ENCODE measurements at places on chromosomes 7 and 10.
A peak's percentile ranks its signal among the peaks of the same experiment; 100 is the strongest.

DNA sequence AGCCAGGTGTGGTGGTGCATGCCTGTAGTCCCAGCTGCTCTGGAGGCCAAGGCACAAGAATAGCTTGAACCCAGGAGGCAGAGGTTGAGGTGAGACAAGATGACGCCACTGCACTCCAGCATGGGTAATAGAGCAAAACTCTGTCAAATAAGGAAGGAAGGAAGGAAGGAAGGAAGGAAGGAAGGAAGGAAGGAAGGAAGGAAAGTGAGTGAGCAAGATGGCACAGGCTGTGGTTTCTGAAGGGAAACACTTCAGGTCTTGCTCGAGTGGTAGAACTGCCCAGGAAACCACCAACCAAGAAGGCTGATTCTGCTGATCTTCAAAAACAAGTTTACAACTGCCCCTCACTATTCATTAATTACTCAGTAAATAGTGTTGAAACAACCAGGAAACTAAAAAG, 45.2 kb downstream of the EZH2 start:
- H3K36me3 ChIP-seq: peaks cover 2% of the 10 kb centered on the region
- H3K4me3 ChIP-seq: no peak overlapping the region
- no peak overlapping the region for H3K27ac ChIP-seq
- no peaks in the 10 kb centered on the region for H3K27me3 ChIP-seq

- H3K27ac ChIP-seq: no peak overlapping the region
- no peak for DNase-seq
Observed at GRCh38 chr10:127182161-127182560, 14.2 kb downstream of the INSYN2A start.

DNA sequence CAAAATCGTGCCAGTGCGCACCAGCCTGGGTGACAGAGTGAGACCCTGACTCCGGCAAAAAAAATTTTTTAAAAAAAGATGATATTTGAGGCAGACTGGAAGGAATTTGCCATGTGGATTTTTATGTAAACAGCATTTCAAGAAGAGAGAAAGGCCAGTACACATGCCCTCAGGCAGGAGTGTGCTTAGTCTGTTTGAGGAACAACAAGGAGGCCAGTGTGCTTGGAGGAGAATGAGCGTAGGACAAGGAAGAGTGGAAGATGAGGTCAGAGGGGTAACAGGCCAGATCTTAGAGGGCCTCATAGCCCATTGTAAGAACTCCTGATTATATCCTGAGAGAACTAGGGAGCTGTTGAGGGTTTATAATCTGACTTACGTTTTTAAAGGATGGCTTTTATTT, 17.2 kb upstream of the STRIP2 start:
- no peak overlapping the region for H3K4me3 ChIP-seq
- no peak for DNase-seq
- H3K27ac ChIP-seq: no peak overlapping the region
- H3K27me3 ChIP-seq: no peaks in the 10 kb centered on the region
- 0 out of 2 replicates have a peak, but pooled peaks cover 2% of the 10 kb centered on the region for H3K36me3 ChIP-seq
- H3K4me1 ChIP-seq: no peaks in the 10 kb centered on the region

GRCh38 chr10:1394155-1394912, 338.1 kb downstream of the WDR37 start:
- H3K27me3 ChIP-seq: no peaks in the 10 kb centered on the region
- DNase-seq: no peak
- H3K27ac ChIP-seq: no peak overlapping the region
- H3K36me3 ChIP-seq: no peaks in the 10 kb centered on the region

DNA sequence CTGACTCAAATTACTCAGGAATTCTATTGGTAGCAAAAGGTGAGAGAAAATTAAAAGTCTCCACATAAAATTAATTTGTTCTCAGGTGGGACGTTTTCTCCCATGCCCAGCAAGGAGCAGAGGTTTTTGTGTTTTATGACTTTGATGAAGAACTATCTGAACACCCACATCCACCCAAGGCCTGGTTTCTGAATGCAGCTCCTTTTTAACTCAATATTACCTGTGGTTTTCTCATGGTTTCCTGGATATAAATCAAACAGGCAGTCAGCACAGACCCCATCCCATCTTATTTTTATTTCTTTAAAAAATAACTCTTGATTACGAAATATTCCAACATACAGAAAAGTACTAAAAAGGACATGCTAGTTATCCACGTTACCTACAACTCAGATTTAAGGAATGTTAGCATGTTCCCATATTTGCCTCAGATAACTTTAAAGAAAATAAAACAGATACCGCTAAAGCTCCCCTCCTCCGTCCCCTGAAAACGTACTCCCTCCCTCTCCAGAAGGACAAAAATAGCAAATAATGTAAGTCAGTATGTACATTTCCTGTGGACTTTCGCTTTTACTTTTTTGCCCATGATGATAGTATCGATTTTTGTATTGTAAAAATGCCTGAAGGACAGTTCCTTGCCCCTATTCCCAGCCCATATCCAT, 43.4 kb downstream of the GLI3 start:
- peaks cover 6% of the 10 kb centered on the region for H3K36me3 ChIP-seq
- peaks cover 14% of the 10 kb centered on the region for H3K4me1 ChIP-seq
- DNase-seq: peak; percentile 33
- no peaks in the 10 kb centered on the region for H3K27me3 ChIP-seq
- H3K4me3 ChIP-seq: peak overlapping the region; percentile 19

DNA sequence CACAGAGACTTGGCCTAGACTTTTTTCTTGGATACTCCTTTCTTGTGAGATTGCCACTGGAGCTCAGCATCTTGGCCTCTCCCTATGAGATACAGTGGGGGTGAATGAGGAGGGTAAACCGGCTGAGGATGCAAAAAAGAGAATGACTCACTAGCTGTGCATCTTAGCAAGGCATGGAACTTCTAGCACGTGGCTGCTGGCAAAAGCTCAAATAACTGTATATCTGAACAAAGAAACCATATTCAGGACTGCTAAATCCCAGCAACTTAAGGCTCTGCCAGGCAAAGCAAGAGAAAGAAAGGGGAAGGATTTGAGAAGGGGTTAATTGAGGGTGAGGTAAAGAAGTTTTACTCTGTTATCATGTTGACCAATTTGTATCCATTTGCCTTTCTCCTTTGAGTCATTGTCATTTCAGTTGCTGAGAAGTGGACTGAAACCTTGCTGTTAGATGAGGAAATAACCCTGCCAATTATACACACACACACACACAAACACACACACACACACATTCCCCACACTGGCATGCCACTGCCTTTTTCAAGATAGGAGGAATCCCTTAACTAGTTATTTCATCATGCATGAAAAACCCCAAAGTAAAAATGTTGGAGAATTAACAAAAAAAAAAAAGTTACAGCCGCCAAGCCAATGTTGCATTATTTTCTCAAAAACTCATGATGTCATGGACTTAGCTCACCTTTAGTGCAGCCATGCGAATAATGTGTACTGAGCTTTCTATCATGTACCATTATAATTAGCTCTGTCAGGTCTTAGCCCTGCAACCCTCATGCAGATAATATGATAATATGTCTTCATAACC, 997.3 kb downstream of the LRMDA start:
- peaks cover 21% of the 10 kb centered on the region for H3K4me1 ChIP-seq
- no peaks in the 10 kb centered on the region for H3K27me3 ChIP-seq
- peak overlapping the region; percentile 63 for H3K27ac ChIP-seq
- H3K4me3 ChIP-seq: no peak overlapping the region
- DNase-seq: peak; percentile 95
- no peaks in the 10 kb centered on the region for H3K36me3 ChIP-seq

- H3K27me3 ChIP-seq: no peaks in the 10 kb centered on the region
- DNase-seq: no peak
- no peaks in the 10 kb centered on the region for H3K4me1 ChIP-seq
- no peaks in the 10 kb centered on the region for H3K36me3 ChIP-seq
Observed at GRCh38 chr7:4129481-4130122, 552.5 kb upstream of the FOXK1 start.

DNA sequence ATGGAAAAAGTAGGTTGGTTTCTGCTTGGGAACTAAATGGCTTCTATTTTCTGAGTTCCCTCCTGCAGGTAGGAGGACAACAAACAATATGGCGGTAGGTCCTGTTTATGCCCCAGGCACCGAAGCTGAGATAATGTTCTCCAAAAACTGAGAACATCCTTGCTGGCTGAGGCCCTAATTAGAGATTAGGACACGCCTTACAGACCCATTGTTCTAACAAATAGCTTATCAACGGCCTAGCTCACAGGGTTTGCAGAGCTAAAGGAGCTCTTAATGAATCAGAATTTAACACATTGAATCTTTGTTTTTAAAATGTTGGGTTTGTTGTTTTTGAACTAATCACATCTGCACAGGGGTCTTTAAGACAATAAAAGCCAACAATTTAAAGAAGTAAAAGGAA, 37.0 kb downstream of the HTR5A start:
- H3K27me3 ChIP-seq: no peaks in the 10 kb centered on the region
- H3K4me3 ChIP-seq: no peak overlapping the region
- no peaks in the 10 kb centered on the region for H3K4me1 ChIP-seq
- no peak overlapping the region for H3K27ac ChIP-seq
- no peak for DNase-seq
- H3K36me3 ChIP-seq: no peaks in the 10 kb centered on the region

DNA sequence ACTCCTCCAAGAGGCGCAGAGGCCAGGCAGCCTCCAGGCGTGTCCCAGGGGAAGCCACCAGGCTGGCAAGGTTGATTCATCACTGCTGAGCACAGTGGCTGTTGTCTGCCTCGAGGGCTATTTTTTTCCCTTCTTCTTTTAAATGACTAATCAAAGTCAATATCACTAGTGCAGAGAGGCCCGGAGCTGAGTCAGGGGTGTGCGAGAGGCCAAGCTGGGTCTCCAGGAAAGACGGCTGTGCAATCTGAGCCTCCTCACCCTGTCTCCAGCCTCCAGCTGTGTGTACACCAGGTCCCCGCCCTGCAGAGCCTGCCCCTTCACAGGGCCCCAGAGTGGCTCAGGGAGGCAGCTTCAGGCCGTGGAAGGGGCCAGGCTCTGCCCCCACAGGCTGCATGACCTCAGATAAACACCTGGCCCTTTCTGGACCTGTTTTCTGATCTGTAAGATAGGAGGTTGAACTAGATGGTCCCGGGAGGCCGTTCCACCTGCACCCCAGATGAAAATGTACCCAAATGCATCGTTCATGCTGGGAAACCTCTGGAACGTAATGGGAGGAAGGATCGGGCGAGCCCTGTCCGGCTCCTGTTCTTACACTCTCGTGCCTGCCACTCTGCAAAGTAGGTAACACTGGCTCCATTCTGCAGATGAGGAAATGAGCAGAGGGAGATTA, 3.7 kb downstream of the STX1A start:
- no peaks in the 10 kb centered on the region for H3K27me3 ChIP-seq
- H3K27ac ChIP-seq: peak overlapping the region; percentile 20
- H3K4me1 ChIP-seq: peaks cover 28% of the 10 kb centered on the region
- DNase-seq: peak; percentile 98
- H3K4me3 ChIP-seq: no peak overlapping the region
- peaks cover 2% of the 10 kb centered on the region for H3K36me3 ChIP-seq

- no peak overlapping the region for H3K4me3 ChIP-seq
- H3K4me1 ChIP-seq: peaks cover 27% of the 10 kb centered on the region
- DNase-seq: no peak
- no peaks in the 10 kb centered on the region for H3K27me3 ChIP-seq
- H3K36me3 ChIP-seq: no peaks in the 10 kb centered on the region
Observed at GRCh38 chr10:74923556-74923955, 97.2 kb downstream of the KAT6B start.

DNA sequence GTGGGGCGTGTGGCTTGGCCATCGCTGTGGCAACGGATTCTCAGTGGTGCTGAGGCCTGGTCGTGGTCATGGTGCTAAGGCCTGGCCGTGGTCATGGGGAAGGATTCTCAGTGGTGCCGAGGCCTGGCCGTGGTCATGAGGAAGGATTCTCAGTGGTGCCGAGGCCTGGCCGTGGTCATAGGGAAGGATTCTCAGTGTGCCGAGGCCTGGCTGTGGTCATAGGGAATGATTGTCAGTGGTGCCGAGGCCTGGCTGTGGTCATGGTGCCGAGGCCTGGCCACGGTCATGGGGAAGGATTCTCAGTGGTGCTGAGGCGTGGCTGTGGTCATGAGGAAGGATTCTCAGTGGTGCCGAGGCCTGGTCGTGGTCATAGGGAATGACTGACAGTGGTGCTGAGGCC, 327.9 kb downstream of the ADARB2 start:
- no peaks in the 10 kb centered on the region for H3K36me3 ChIP-seq
- no peak overlapping the region for H3K4me3 ChIP-seq
- H3K4me1 ChIP-seq: no peaks in the 10 kb centered on the region
- no peaks in the 10 kb centered on the region for H3K27me3 ChIP-seq
- DNase-seq: no peak

DNA sequence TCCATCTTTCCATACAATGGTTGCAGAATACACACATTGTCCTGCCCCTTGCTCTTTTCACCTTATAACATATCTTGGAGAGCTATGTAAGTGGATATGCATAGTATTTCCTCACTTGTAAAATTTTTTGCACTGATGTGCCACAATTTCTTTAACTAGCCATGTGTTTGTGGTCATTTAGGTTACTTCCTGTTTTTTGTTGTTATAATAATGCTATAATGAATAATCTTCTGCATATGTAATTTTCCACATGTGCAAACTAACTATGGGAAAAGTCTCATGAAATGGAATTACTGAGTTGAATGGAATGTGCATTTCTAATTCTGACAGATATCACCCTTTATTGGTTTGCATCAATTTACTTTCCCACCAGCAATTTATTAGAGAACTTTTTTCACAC, 2.8 kb downstream of the TAS2R41 start:
- no peak for DNase-seq
- H3K27me3 ChIP-seq: no peaks in the 10 kb centered on the region
- H3K27ac ChIP-seq: no peak overlapping the region

DNA sequence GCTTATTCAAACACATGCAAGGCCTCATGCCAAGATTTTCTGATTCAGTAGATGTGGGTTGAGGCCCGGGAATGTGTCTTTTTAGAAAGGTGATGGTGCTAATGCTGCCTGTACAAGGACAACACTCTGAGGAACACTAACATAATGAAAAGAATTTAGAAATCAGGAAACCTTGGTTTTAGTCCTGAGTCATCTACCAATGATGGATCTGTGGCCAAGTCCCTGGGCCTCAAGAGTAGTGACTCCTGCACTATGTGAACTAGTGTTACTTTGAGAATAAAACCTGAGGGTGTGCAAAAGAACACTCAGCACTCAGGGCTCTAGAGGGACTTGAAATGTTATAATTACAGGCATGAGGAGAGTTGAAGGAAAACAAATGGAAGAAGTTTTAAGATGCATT, 741.7 kb upstream of the GALNT17 start:
- no peaks in the 10 kb centered on the region for H3K36me3 ChIP-seq
- H3K27ac ChIP-seq: no peak overlapping the region
- no peaks in the 10 kb centered on the region for H3K4me1 ChIP-seq

GRCh38 chr7:148261996-148262688, 328.4 kb upstream of the C7orf33 start:
- H3K36me3 ChIP-seq: no peaks in the 10 kb centered on the region
- H3K27ac ChIP-seq: no peak overlapping the region
- no peak overlapping the region for H3K4me3 ChIP-seq
- no peaks in the 10 kb centered on the region for H3K4me1 ChIP-seq

- DNase-seq: no peak
- H3K4me3 ChIP-seq: no peak overlapping the region
- no peak overlapping the region for H3K27ac ChIP-seq
- H3K36me3 ChIP-seq: no peaks in the 10 kb centered on the region
Observed at GRCh38 chr7:64755865-64756264, 38.4 kb upstream of the ZNF138 start.

- H3K36me3 ChIP-seq: no peaks in the 10 kb centered on the region
- no peaks in the 10 kb centered on the region for H3K4me1 ChIP-seq
- no peak for DNase-seq
- no peaks in the 10 kb centered on the region for H3K27me3 ChIP-seq
Observed at GRCh38 chr10:130656582-130657133, 520.5 kb downstream of the GLRX3 start.

- H3K36me3 ChIP-seq: no peaks in the 10 kb centered on the region
- H3K27me3 ChIP-seq: no peaks in the 10 kb centered on the region
- DNase-seq: no peak
- no peaks in the 10 kb centered on the region for H3K4me1 ChIP-seq
- no peak overlapping the region for H3K4me3 ChIP-seq
Observed at GRCh38 chr7:13165854-13166253, 478.4 kb downstream of the ARL4A start.

All from IMR-90 (cell line).